ENCODE measurements at places on chromosomes 2 and 18.

DNA sequence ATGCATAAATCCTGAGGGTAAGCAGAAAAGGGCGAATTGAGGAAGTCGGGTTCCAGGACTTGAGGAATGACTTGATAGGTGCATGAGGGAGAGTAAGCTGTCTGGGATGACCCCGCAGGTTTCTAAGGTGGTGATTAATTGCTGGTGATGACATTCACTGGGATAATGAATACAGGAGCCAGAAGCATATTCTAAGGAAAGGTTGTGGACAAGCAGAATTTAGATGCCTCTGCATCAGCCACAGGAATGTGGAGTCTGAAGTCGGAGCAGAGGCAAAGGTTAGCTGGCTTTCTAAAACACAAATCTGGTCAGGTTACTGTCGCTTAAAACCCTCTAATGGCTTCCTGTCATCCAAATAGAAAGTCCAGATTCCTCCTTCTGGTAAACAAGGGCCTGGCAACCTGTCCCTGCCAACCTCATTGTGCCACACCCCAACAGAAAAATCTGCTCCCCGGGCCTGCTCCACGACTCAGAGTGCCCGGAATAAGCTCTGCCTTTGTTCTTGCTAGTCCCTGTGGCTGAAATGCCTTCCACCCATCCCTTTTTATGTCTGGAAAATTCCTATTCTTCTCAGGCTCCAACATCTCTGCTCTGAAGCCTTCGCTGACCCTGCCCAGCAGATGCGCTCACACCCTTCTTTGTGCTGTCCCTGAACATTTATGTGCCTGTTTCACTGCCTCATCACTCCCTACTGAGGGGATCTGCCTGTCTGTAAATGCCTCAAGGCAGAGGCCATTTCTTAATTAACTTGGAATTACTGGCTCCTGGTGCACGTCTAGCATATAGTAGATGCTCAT, 11.3 kb upstream of the TMEM214 start:
- DNase-seq: no peak

- peak; percentile 7 for DNase-seq
These were observed 78.4 kb downstream of the PXDN start for GRCh38 chr2:1665761-1666505.

- DNase-seq: peak; percentile 59
These were observed 616 bp upstream of the SP5 start for GRCh38 chr2:170714381-170715061.

DNA sequence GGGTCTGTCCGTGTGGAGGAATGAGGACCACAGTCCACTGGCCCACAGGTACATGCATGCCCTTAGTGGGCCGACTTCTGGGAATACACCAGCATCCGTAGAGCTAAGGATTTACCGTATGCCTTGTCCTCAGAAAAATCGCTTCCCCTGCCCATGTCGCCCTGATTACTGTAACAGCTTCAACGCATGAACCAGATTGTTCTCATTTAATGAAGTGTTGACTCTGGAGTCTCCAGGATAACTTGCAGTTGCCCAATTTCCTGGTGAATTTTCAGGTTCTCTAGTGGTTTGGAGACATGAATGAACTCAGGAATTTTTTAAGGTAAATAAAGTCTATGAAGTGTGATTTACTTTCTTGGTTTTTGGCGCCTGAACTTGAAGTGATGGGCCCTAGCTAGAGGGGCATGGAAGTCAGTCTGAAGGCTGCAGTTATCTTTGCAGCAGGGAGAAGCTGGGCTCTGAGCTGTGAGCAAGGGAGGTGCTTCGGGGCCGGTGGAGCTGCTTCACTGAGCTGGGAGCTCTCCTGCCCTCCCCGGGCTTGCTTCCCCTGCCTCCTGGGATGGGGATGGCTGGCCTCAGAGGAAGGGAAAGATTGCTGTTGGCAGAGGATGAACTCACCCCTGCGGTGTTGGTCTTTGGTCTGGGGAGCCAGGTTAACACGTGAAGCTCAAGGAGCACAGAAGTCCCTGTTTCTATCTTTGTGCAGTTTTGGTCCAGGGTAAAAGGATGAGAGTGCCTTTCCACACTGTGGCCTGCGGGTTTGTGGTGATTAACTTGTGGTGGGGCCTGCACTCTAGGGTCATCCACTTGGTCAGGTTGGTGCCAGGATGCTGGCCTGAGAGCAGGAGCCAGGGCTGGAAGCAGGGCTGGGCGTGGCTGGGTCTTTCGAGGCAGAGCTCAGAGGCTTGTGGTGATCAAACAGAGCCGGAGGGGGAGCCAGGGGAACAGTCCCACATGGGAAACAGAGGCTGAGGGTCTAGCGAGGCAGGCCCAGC, 28.1 kb downstream of the TCF7L1 start:
- DNase-seq: no peak

DNA sequence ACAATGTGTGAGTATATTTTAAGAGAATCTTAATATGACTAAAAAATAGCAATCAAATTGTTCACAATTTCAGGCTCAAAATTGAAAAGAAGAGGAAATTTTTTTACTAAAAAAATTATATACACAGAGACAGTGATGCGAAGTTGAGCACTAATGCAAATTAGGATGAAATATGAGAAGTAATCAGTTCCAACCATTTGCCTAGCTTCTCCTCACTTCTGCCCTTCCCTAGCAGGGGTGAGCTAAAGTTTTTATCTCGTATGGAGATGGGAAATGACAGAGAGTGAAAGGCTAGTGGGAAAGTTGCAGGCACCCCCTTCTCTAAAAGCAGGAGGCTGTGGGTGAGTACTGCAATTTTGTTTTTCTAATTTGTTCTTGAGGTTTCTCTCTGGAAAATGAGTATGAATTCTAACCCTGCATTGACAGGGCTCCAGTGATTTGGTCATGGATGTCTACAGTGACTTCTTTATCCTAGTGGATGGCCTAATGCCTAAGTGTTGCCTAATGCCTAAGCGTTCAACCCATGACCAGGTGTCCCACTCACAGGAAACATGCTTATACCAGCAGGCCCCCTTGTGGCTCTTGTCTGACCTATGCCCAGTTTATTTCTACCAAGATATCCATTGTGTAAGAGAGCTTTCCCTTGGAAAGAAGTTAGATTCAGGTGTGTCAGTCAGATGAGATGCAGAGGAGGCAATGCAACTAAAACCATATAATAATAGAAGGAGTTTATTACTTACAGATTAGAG, 78.0 kb upstream of the HNMT start:
- peak; percentile 30 for DNase-seq

GRCh38 chr18:3874125-3874524, 424.2 kb downstream of the TGIF1 start:
- DNase-seq: no peak

All from D341Med (cell line).